Stimulated activated CD4-positive, alpha-beta T cell treated with anti-CD3 and anti-CD28 coated beads, Interleukin-1b, Interleukin-23, amount 100 ng/mL, for 1 hour (primary cell): ENCODE measurements at places on chromosomes 4 and X.

GRCh38 chr4:41358647-41359421 is 102.1 kb downstream of the UCHL1 start:
- DNase-seq: no peak

GRCh38 chr4:152735396-152735859 is 44.1 kb downstream of the TIGD4 start:
- no peak for DNase-seq

GRCh38 chrX:134525086-134525792 is 65.3 kb downstream of the HPRT1 start:
- no peak for DNase-seq

- DNase-seq: no peak
These were observed 38.5 kb downstream of the NEK1 start for GRCh38 chr4:169573889-169574288.

DNA sequence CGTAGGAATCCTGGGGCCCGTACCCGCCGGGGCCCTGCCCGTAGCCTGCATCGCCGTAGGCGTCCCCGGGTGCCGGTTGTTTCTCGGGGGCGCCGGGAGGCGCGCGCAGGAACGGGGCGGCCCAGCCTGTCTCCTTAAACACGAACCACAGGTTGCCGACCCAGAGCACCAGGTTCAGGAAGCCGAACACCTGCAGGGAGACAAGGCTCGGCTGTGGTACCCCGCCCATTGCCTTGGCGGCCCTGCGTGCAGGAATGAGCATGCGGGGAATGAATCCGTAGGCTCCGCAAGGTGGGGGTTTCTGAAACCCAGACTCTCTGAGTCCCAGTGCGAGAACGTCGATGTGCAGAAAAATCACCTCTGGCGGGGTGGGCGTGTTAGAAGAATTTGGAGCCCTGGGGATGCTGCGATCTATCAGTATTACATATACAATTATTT is 5.4 kb upstream of the PRICKLE3 start:
- DNase-seq: no peak

GRCh38 chr4:116066711-116067245 is 953.4 kb upstream of the NDST4 start:
- no peak for DNase-seq

DNA sequence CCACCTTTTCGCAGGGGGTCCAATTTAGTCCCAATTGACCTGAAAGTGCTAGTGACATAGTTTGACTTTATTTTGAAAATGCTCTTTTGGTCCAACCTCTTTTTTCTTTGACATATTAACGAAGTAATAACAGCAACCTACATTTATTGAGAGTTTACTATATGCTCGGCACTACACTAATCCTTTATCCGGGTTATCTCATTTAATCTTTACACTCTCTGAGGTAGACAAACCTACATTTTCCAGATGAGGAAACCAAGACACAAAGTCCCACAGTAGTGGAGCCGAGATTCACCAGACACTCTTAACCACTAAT is 307 bp upstream of the ATRX start:
- no peak for DNase-seq

DNA sequence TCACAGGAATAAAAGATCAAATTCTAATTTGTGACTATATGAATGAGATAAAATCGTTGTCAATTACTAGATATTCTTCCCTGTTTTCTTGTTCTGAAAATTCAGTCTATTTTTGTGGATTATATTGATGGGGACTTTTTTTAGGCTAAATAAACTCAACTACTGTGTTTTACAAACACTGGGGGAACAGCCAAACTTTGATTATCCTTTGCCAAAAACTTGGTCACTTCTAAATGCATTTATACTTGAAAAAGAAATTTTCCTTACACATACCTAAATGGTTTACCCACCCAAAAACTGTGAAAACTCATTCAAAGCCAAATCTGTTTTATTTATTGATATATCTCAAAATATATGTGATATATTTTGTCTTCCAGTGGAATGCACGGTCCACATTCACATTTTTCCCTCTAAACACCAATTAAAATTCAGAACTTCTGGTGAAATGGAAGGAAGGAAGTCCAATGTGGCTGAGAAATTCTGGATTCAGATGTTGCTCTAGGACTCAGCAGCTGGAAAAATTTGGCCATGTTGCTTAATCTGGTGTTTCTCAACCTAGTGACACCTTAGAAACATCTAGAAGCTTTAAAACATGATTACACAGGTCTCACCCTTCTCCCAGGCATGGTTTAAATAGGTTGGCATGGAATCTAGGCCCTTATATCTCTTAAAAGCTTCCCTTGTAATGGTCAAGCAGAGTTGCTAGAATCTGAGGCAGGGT is 28.6 kb upstream of the ARHGAP24 start:
- DNase-seq: no peak

GRCh38 chr4:910366-911091 is 21.6 kb downstream of the GAK start:
- no peak for DNase-seq

DNA sequence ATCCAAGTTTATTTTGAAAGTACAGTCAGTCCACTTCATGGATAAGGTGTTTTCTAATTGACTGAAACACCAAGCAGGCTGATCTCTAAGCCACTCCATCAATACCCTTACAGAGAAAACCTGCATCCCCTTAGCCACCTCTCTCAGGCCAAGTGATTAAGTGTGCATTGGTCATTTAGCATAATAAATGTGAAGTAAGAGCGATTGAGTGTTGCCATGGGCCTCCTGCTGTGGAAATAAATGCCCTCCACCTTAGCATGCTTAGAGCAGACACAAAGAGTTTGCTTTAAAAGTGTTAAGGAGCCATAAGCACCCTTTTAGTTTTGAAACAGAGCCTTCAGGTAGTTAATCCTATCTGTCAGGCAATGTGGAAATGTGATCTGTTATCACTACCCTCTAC is 386.5 kb downstream of the GPAT3 start:
- no peak for DNase-seq

DNA sequence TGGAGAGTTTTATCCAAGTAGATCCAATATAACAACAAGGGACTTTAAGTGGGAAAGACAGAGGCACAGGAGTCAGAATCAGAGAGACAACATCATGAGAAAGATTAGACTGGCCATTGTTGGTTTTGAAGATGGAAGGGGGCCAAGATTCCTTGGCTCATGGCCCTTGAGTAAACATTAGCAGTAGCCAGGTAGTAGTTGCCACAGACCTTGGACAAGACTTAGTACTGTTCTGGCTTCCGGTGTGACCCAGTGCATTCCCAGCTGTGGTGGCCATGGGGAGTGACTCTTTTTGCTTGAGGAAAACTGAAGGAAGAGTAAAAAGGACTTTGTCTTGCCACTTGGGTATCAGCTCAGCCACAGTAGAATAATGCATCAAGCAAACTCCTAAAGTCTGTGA is 462.2 kb upstream of the CPXCR1 start:
- DNase-seq: no peak

DNA sequence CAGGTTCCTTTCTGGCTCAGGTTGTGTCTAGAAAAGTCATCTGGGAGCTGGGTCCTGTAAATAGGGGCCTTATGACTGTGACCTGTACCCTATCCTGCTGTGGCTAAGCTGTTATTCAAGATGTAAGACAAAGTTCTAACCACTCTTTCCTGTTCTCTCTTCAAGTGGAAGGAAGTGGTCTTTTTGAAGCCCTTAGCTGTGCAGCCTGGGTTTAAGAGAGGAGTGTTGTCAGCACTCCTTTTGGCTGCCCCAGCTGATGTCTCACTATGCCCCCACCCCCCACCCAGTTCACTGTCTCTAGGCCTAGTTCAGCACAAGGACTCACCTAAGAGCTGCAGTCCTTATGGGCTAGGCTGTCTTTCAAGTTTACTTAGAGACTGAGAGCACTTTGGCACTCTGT is 1069.5 kb downstream of the FAM133A start:
- DNase-seq: no peak

DNA sequence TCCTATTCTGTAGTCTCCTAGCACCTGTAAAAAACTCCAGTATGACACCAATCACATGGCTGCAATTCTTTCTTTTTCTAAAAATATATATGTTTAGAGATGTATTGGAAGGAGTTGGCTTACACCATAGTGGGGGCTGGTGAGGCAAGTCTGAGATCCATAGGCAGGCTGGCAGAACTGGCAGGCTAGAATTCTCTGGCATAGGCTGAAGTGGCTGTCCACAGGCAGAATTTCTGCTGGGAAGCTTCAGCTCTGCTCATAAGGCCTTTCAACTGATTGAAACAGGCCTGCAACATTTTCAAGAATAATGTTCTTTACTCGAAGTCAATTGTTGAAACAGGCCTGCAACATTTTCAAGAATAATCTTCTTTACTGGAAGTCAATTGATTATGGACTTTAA is 37.0 kb downstream of the FGF2 start:
- no peak for DNase-seq

DNA sequence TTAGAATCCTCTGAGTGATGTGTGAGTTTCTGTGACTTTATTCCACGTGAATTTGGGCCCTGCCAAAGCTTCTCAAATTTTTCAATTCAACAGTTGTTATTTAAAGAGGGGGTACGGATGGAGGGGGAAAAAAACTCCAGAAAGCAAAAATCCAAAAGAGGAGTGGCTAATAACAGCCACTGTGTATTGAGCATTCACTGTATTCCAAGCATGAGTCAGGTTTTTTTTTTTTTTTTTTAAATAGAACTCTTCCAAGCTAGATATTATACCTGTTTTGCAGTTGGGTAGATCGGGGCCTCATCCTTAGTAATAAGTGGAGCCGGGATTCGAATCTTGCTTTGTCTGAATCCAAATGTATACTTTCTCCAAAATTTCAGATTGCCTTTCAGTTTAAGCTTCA is 6.4 kb upstream of the RHOH start:
- DNase-seq: no peak

DNA sequence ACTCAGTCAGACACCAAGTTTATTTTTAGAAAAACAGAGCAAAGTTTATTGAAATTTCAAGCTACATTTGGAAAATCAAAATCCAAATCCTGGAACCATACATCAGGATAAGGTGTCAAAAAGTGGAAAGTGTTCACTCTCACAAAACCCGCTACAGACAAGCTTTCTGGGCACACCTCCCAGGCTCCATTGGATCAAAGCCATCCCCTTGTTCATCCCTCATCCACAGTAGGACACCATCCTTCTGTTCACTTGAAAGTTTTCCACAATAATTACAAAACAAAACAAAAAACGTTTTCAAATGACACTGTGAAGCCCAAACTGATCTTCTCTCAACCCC is 62.4 kb downstream of the TSC22D3 start:
- no peak for DNase-seq

DNA sequence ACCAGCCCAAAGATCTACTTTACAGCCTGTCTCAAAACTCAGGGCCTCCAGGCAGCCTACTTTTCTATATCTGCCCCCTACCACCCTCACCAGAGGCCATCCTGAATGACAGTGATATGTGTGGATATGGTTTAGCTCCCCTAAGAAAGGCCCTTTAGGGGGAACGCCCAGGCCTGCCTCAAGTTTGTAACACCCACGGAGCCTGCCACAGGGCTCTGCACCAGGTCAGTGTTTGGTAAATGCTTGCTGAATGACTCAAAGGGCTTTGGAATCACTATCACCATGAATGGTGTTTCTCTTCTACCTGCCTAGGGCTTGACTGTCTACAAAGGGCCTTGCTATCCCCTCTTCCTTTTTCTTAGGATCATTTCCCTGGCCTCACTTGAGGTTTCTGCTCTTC is 11.3 kb upstream of the LONRF3 start:
- DNase-seq: no peak

DNA sequence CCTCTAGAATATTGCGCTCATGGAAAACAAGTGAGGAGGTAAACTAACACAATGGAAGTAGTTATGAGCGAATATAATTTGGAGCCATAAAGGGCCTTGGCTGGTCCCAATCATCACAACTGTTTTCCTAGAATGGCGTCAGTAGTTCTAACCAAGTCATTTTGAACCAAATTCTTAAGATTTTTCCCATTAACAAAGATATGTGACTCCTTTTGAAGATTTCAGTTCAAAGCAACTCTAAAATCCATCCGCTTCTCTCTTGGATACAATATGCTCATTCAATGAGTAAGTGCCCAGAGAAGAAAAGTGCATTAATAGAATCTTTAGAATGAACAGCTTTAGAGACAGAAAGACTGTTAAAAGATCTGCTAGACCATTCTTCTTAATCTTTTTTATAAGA is 19.6 kb upstream of the MYOZ2 start:
- no peak for DNase-seq

- no peak for DNase-seq
These were observed 470.0 kb upstream of the INTU start for GRCh38 chr4:127162741-127163140.

DNA sequence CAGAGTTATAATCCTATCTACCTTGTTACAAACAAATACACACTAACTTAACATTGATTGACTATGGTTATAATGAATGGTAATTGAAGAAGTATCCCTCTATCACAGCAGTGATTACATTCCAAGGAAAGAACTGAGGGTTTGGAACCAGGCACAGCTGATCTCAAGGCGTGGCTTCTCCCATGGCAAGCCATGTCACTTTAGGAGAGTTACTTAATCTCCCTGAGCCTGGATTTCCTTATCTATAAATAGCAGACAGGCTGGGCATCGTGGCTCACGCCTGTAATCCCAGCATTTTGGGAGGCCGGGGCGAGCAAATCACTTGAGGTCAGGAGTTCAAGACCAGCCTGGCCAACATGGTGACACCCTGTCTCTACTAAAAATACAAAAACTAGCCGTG is 25.6 kb downstream of the SORBS2 start:
- no peak for DNase-seq

- DNase-seq: no peak
These were observed 205.4 kb downstream of the HS3ST1 start for GRCh38 chr4:11223311-11223710.

- no peak for DNase-seq
These were observed 652.8 kb upstream of the FAM241A start for GRCh38 chr4:111492496-111492895.

DNA sequence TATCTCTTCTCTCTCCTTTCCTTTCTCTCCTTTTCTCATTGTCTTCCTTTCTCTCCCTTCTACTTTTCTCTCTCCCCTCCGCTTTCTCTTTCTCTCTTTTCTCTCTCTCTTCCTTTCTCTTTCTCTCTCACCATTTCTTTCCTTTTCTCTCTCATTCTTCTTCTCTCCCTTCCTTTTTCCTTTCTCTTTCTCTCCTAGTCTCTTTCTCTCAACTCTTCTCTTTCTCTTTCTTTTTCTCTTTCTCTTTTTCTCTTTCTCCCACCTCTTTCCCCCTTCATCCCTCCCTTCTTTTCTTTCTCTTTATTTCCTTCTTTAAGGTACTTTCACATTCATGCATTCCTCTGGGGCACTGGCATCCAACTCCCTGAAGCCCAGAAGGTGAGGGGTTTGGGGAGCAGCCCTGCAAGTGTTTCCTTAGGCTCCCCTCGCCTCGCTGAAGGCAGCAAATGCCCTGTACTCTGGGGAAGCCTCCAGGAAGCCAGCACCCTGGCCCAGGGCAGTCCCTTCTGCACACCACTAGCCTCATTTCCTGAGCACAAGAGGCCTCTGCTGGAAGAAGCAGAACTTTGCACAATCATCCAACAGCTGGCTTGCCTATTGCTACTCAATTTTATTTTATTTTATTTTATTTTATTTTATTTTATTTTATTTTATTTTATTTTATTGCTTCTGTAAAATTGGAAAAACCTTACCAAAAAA is 124.2 kb downstream of the NFKB1 start:
- no peak for DNase-seq
